ENCODE measurements at places on chromosomes 2 and 18. TPM values are rescaled to one million over a fixed set of nuclear protein-coding genes. Genes with fewer than 3 reads are reported as not detected.

CYBRD1 gene
- not detected for total RNA-seq

HRH4 gene
- total RNA-seq: not detected

ZNF407 gene
- 18.1 TPM for total RNA-seq

CLIP4 gene
- not detected for total RNA-seq

CTNNA2 gene
- not detected for total RNA-seq

C2orf78 gene
- not detected for total RNA-seq

MC2R gene
- not detected for total RNA-seq

ABCB11 gene
- total RNA-seq: not detected

SETBP1 gene
- total RNA-seq: 3.4 TPM

TP53I3 gene
- 3.4 TPM for total RNA-seq

ZNF385B gene
- not detected for total RNA-seq

POMC gene
- total RNA-seq: not detected

GPR155 gene
- total RNA-seq: 0.69 TPM

CHRNA1 gene
- not detected for total RNA-seq
